ENCODE measurements at places on chromosomes 5 and 9.

- peak; percentile 64 for DNase-seq
Measured at GRCh38 chr9:122228568-122229484, at the start of gene LHX6. LHX6 (minus strand) TSS chr9:122228957; CDS start chr9:122228740, 217 bp downstream.

- DNase-seq: peak; percentile 64
Measured at GRCh38 chr5:151903243-151903653, 21.4 kb downstream of the GLRA1 start.

DNA sequence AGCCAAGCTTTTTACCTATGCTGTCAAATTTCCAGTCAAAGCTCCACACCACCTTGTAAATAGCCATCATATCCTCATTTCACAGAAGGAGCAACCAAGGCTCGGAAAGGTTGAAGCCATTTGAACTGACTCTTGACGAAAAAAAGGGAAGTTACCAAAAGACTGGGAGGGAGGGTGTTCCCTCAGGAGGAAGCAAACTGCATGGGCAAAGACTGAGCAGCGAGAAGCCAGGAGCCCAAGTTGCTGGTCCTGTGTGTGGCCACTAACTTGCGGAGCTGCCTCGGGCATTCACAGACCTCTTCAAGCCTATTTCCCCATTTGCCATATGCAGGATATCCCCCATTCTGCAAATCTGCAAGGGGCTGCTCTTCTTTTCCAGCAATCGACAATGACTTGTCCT lies 37.4 kb downstream of the TTLL11 start:
- DNase-seq: no peak

- no peak for DNase-seq
Measured at GRCh38 chr5:51599587-51599986, 216.3 kb downstream of the ISL1 start.

- no peak for DNase-seq
Measured at GRCh38 chr5:163567811-163568210, 62.4 kb downstream of the MAT2B start.

DNA sequence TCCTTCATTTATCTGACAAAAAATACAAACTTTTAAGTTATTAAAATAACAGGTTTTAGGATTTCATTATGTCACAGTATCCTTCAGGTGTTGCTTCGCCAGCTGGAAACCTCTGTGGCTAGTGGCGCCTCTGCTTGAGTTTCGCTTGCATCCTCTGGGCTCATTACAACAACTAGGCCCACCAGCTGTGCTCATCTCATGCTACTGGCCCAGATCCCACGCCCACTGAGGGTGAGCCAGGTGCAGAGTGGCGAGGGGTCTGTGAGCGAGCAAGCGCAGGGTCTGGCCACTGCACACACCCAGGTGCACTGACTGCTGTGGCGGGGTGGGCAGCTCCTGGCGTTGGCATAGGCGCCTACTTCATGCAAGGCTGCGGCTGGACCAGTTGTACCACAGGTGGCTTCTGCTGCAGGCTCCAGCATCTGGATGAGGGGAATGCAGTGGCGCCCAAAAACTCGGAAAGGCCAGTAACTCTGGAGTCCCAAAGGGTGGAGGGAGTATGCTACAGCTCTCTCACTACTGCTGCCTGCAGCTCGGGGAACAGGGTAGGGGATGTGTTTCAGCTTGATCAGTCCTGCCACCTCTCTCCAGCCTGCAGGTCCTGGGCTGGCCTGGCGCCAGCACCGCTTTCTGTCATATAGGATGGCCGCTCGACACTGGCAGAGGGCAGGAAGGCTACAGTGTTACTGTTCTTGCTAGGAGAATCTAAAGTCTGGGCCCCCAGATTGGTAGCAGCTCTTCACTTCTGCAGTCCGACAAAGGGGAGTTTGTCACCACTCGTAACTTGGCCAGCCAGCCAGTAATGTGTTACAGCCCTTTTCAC lies 452.1 kb downstream of the TUSC1 start:
- no peak for DNase-seq

DNA sequence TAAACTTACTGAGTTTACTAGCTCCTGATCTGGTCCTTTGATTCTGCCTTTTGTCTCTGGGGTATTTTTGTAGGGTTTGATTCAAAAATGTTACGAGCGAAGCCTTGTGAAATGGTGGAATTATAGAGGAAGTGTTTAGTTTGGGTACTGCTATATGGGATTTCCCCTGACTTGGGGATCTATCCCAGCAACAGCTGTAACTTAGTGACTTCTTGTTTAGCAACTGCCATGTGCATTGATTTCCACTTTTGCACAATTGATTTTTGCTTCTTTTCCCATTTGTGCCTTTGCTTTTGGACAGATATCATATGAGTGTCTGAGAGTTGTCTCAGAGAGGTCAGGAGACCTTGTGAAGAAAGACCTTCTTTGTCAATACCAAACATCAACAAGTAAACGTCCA lies 248.5 kb upstream of the DAP start:
- no peak for DNase-seq
